Right hindlimb (tissue), 1 donor: ENCODE measurements at places on chromosomes 4 and X.

DNA sequence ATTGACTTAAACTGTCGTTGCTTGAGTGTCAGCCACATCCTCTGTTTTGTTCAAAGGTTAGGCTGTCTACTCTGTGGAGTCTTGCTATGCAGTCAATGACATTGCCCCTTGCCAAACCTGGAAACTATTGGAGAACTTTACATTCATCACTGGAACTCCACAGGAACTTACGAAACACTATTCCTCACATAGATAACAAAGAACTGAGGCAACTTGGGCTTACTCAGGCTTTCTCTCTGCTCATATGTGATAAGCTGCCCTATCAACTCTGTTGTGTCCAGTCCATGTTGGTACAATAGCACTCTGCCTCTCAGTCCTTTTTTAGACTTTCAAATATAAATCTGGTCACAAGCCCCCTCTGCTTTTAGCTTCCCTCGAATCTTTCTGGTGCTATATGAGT lies 9.4 kb downstream of the NPY5R start:
- no peak for DNase-seq

GRCh38 chr4:6229095-6229494 lies 28.7 kb upstream of the JAKMIP1 start:
- DNase-seq = peak; percentile 53

GRCh38 chr4:152957437-152958171 lies 21.5 kb downstream of the FHDC1 start:
- DNase-seq = no peak

- DNase-seq = no peak
Observed at GRCh38 chrX:68945603-68946228, 116.9 kb downstream of the EFNB1 start.

DNA sequence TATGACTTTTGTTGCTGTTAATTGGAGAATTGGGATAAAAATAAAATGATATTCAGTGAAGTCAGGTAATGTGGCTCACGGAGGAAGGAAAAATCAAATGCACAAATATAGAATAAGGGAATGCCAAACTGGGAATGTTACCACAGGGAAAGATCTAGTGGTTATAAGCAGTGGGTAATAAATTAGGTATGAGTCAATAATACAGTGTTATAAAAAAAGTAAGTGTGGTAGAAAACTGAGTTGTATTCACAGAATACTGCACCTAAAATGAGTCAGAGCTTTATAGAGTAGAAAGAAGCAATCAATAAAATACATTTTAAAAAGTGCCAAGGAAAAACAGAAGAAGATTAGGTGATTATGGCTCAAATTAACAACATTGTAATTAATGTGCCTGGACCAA lies 34.5 kb downstream of the INTS12 start:
- no peak for DNase-seq

DNA sequence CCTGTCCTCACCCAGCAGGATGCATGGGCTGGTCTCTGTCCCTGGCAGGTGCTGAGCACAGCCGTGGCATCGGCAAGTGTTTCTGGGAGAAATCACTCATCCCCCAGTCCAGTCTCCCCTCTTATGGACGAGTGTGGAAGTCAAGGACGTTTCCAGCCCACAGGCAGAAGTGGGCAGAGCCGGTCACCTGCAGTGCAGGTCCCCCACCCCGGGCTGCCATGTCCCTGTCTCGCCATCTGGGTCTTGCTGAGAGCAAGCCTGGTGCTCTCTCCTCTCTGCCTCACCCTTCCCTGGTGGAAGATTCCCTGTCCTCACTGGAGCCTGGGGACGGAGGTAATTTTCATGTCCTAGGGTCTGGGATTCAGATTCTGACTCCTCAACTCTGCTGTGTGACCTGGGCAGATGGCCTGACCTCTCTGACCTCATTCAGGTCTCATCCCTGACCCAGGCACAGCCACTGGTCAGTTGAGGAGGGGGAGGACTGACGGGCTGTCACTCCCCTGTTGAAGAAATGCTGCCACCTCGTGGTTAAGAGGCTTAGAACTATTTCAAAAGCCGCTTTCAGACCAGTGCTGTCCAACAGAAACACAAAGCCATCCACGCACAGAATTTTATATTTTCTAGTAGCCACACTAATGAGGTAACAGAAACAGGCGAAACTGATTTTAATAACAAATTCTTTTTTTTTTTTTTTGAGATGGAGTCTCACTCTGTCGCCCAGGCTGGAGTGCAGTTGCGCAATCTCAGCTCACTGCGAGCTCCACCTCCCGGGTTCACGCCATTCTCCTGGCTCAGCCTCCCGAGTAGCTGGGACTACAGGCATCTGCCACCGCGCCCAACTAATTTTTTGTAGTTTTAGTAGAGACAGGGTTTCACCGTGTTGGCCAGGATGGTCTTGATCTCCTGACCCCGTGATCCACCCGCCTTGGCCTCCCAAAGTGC lies 1.8 kb downstream of the CPZ start:
- peak; percentile 67 for DNase-seq

GRCh38 chr4:26905172-26905571 lies 44.5 kb downstream of the STIM2 start:
- DNase-seq = no peak

DNA sequence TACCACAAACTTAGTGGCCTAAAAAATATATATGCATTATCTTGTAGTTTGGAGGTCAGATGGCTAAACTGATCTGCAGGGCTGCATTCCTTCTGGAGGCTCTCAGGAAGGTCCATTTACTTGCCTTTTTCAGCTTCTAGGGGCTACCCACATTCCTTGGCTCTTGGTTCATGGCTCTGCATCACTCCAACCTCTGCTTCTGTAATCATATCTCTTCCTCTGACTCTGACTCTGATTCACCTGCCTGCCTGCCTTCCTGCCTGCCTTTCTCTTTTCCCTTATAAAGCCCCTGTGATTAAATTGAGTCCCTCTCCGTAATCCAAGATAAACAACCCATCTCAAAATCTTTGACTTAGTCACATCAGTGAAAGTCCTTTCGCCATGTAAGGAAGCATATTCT lies 25.0 kb upstream of the FRMPD4 start:
- no peak for DNase-seq
